ENCODE measurements at places on chromosomes 3 and 15.

GRCh38 chr3:195259154-195259474 is 11.8 kb downstream of the XXYLT1 start:
- no peak for DNase-seq

GRCh38 chr15:91318931-91319330 is 218.9 kb downstream of the SV2B start:
- no peak for DNase-seq

DNA sequence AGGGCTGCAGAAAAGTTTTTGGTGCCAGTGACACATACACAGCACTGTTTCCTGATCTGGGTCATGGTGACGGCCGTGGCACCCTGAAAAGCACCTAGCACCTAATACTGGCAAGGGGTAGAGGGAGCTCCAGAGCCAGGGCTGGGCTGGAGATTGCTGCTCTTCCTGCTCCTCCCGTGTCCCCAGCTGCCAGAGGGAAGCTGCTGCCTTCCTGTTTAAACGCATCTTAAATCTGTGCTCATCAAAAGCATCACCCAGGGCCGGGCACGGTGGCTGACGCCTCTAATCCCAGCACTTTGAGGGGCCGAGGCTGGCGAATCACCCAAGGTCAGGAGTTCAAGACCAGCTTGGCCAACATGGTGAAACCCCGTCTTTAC is 156.7 kb upstream of the MEF2A start:
- peak; percentile 20 for DNase-seq

GRCh38 chr3:100602506-100603444 is 6.6 kb upstream of the ADGRG7 start:
- no peak for DNase-seq

- no peak for DNase-seq
These were observed 1632.7 kb downstream of the OTOL1 start for GRCh38 chr3:163129287-163129686.

GRCh38 chr15:100055821-100056220 is 286.0 kb downstream of the ADAMTS17 start:
- DNase-seq: no peak

GRCh38 chr15:74415966-74416916 is 17.5 kb downstream of the SEMA7A start:
- no peak for DNase-seq

GRCh38 chr3:112761062-112761638 is 85.5 kb downstream of the CD200R1L start:
- DNase-seq: no peak

DNA sequence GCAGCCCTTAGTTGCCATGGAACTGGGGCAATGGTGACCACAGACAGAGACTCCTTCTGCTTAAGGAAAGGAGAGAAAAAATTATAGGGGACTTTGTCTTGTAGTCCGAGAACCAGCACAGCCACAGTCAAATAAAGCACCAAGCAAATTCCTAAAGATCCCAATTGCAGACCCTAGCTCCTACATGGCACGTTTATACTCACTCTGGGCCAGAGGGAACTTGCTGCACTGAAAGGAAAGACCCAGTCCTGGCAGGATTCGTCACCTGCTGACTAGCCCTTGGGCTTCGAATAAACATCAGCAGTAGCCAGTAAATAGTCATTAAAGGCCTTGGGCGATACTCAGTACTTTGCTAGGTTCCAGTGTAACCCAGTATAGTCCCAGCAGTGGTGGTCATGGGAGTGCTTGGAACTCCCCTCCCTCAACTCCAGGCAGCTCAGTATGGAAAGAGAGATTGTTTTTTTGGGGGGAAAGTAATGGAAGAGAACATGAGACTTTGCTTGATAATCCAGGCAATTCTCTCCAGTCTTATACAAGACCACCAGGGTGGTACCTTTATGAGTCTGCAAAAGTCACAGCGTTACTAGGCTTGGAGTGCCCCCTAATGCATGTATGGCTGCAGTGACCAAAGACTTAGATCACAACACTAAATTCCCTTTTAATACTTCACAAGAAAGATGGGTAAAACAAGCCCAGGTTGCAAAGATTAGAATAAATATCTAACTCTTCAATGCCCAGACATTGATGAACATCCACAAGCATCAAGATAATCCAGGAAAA is 66.4 kb upstream of the AGTR1 start:
- DNase-seq: no peak

- DNase-seq: no peak
These were observed 33.7 kb downstream of the FLNB start for GRCh38 chr3:58041826-58042324.

DNA sequence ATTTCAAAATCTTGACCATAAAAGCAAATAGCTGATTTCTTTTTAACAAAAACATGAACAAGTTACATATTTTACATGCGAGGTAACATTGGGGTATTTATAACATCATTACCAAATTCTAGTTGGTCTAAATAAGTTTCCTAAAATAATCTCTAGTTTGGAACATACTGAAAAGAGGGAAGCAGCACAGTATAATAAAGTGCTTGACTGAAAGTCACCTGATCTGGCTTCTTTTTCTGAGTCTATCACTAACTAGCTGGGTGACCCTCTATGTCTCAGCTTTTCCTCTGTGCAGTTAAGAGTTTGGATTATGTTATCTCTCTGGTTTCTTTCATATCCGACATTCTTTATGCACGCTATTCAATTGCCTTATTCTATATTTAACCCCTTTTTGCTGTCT is 19.8 kb upstream of the CNTN4 start:
- DNase-seq: no peak

GRCh38 chr3:143151004-143151731 is 31.6 kb downstream of the CHST2 start:
- DNase-seq: no peak

- no peak for DNase-seq
These were observed 34.2 kb upstream of the ACAD9 start for GRCh38 chr3:128845119-128845777.

DNA sequence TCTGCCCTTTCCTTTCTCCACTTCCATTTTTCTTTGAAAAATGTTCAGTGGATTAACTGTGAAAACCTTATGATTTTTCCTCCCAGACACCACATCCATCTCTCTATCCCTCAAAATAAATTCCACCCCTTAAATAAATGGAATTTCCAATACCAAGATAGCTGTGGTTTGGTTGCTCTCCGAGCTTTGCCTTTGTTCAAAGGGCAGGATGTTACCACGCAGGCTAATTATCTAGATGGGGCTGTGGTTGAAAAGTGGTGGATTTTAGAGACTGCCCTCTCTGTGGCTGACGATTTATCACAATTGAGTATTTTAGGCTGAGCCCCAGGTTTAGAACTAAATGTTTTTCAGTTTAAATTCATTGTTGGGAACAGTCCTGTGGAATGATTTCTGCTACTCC is 36.9 kb upstream of the CMSS1 start:
- no peak for DNase-seq

DNA sequence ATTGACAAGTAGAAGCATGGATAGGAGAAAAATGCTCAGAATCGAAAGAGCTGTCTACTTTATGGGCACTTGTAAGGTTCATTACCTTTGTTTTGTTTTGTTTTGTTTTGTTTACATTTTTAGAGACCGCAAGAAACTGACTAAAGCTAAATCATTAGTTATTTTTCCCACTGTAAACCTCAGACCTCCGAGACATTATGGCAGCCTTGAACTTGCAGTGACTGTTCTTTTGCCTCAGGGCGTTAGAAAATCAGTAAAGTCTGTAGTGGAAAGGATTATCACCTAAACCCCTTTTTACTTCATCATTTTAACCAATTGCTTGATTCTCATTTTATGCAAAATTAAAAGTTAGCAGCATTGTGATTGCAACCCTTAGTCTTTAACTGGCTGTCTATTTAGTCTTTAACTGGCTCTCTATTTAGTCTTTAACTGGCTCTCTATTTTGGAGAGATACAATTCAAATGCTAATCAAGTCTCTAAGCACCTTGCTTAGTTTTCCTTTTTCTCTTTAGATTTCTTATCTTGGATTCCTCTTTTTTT is 383.3 kb upstream of the ROBO2 start:
- no peak for DNase-seq

DNA sequence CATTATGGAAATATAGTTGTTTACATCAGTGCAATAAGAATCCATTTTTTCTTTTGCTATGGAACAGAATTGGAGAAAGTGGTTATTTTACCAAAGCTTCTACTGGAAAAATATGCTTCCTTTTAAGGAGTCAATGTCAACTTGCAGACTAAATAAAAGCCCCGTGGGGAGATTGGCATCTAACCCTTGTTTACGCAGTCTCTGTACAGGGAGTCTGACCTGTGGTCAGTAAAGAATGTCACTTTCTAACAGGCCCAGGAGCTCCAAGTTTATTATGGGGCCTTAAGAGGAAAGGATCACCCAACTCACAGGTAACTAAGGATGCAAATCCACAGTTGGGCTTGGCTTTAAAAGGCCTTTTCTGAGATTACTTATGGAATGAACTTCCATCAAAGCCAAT is 1751.2 kb downstream of the SI start:
- DNase-seq: no peak

GRCh38 chr15:98597666-98598065 is 50.7 kb upstream of the IGF1R start:
- no peak for DNase-seq

DNA sequence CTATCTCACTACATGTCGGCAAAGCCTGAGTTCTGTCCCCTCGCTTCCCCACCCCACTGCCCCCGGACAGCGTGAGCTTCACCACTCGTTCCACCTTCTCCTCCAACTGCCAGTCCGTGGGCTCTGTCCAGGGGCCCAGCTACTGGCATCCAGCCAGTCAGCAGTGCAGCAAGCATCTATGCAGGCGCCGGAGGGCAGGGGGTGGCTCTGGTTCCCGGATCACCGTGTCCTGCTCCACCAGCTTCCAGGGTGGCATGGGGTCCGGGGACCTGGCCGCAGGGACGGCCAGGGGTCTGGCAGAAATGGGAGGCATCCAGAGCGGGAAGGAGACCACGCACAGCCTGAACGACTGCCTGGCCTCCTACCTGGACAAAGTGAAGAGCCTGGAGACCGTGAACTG is 20.4 kb downstream of the CMTM8 start:
- DNase-seq: no peak

GRCh38 chr3:42719002-42719401 is 16.4 kb upstream of the HHATL start:
- DNase-seq: no peak

DNA sequence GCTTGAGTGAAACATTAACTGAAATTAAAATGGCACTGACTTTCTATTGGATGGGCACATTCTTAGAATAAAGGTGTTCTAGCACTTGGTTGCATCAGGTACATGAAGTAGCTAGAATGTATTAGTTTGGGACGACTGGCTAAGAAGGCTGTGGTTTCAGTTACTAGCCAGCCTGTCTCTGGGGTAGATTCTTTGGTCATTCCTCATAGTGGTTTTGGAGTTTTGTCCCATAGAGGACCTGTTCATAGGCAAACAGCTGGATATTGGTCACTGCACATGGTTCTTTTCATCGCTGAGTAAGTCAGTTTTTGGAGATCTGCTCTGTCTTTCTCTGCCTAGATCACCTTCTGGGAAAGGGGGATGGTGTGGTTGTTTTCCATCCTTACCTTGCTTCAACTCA is 55.3 kb downstream of the ADAMTSL3 start:
- no peak for DNase-seq

GRCh38 chr3:160057331-160057730 is 68.7 kb downstream of the IL12A start:
- no peak for DNase-seq

DNA sequence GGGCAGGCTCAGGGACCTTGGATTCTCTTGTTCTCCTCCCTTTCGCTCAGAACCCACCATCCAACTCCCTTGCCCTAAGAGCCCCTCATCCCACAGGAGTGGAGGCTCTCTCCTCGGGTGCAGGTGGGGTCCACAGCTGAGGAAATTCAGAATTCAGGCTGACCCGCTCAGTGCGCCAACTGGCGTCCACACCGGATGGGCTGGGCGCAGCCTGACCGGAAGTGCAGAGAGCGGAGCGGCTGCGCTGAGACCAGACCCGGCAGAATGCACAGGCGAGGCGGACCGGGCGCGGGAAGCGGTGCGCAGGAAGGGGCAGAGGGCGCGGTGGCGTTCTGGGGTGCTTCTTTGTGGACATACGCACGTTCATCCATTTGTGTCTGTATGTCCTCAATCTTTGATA is 210.4 kb upstream of the NDN start:
- DNase-seq: no peak

Data from NCI-H1092 treated with DMSO at 0.1 percent for 48 hours (cell line).